ENCODE measurements at places on chromosomes 2 and 18. TPM values are rescaled to one million over a fixed set of nuclear protein-coding genes. Genes with fewer than 3 reads are reported as not detected.

DNA sequence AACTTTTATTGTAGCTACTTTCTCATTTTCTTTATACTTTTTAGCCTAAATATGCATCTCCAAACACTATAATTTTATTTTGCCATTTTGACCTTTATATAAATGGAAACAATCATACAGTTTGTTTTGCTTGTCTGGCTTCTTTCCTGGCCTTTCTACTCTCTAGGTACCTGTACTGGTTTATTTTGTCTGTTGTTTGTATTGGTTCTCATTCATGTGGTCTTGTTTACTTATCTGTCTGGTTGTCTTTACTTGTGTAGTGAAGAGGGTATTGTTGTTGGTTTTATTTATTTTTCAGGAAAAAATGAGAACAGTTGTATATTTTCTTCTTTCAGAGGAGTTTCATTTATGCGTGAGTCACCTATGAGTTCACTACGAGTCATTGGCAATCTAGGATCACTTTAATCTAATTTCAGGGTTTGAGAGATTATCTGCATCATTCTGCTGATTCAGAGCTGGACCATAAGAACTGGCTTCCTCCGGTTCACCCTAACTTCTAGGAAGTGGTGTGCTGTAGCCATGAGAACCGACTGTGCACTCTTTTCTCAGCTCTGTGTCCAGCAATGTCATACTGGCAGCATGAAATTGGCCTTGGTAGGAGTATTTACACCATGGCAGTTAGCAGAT lies 33.1 kb upstream of the HDAC4 start:
- DNase-seq = no peak

GPAT2 gene
- total RNA-seq = 0.98 TPM

SPP2 gene
- not detected for total RNA-seq

DNA sequence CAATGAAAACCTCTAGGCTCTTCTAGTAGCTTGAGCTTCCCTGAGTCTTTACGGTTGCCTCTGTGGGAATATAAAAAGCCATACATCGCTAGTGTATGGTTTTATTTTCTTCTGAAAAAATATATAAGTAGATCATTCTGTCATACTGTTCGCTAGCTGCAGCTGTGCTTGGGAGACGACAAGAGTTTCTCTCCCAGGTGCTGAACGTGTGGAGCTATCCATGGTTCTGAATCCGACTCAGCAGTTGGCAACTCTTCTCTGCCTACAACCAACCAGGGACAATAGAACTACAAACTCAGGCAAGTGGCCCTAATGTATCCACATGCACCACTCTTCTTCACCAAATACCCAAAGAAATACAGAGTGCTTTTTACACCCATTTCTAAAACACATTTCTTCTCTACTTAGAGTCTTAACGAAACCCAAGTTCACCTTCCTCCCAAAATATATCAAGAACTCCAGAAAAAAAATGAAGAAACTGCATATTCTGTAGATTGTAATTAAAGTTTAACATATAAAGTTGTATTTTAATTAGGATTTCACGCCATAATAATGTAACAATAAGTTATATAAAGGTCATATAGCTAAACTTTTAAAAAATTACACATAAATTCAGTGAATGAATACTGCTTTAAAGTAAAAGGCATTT lies 2.2 kb upstream of the KCNH7 start:
- DNase-seq = no peak

ANTXR1 gene
- total RNA-seq = not detected

DNA sequence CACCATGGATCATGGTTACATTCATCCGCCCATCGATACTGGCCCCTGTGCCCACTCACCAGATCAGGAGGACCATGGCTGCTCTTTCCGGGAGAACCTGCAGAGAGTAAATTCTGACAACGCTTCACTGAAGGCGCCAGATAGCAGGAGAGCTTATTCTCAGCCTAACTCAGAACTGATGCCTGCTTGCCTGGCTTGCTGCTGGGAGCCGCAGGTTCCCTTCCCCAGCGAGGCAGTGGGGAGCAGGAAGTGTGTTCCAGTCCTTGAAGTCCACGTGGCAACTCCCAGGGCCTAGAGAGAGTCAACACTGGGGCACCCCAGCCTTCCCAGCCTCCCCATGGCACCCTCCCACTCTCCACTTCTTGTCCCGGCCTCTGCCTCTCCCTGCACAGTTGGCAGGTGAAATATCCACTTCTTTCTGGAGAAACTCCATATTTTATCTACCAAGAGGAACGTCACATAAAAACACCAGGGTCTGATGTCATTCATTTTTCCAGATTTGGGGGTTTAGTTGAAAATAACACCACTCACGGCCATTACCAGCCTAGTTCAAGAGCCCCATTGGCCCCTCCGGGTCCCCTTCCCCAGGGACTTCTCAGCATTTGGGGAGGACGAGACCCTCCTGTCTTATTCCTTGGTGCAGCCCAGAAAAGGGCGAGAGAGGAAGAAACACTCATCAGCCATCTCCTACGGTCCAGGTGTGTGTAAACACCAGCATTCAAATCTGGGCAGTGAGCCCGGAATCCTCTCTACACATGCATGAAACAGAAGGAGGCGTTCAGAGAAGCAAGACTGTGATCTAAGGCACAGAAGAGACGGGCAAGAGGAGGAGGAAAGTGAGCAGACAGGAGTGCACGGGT lies 3.5 kb upstream of the TUBB6 start:
- DNase-seq = no peak

DNA sequence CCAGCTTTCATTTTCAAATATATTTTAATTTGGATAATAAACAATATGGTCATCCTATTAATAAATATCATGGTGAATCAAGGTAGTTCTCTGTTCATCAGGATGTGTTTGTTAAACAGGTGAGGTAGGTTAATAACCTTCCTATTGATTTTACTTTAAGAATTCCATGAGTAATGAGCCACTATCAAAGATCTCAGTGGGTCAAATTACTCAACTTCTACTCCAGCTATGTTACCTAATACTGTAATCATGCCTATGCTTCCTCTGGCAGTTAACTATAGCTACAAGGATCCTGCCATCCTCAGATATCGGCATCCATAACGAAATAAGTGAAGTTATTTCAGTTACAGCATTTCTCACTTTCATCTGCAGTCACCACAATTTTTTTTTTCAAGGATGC lies 289.6 kb upstream of the SLC8A1 start:
- no peak for DNase-seq

DNA sequence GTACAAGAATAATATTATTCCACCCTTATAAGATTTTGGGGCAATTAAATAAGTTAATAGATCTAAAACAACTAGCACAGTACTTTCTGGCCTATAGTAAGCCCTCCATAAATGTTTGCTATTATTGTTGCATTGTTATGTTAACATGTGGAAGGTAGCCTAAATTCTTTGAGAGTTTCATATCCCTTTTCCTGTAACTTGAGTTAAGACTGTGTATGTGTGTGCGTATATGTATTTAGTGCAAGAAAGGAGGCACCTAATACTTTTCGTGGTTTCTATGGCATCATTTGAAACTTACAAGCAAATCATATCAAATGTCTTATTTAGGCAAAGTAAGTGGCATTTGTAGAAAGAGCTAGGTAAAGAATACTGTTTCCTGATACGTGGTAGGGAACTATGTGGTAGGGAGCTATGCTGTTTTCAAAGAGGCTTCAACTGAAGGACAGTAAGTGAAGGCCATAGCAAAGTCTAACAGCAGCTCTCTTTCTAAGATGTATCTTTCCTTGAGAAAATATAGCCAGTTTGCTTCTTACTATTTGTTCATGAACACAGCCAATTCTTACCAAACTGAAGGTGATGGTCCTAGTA lies 36.8 kb upstream of the C2orf74 start:
- DNase-seq = no peak

GRCh38 chr2:240818293-240819125 lies 1.5 kb downstream of the KIF1A start:
- DNase-seq = no peak

DNA sequence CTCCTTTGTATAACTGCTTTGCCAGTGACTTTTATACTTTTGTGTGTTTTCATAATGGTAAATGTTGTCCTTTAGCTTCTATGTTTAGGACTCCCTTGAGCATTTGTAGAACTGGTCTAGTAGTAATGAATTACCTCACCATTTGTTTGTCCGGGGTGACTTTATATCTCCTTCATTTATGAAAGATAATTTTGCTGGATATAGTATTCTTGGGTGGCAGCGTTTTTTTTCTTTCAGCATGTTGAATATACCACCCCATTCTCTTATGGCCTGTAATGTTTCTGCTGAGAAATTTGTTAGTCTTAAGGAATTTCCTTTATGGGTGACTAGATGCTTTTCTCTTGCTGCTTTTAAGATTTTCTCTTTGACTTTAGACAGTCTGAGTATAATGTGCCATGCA lies 56.0 kb downstream of the GPC1 start:
- DNase-seq = no peak

DNA sequence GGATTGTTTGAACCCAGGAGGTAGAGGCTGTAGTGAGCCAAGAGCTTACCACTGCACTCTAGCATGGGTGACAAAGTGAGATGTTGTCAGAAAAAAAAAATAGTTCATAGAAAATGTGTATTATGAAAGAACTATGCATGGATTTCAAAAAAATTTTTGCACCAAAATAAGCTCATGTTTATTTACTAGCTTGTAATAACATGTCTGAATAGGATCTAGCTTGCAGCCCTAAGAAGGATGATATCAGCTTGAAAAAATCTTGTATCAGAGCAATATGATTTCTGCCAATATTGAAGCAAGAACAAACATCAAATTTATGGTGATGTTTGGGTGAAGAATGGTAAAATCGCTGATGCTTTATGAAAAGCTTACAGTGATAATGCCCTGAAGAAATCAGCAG lies 97.0 kb upstream of the RFX8 start:
- no peak for DNase-seq

PRSS56 gene
- not detected for total RNA-seq

GRCh38 chr2:66202586-66202985 lies 232.3 kb upstream of the MEIS1 start:
- DNase-seq = no peak

DNA sequence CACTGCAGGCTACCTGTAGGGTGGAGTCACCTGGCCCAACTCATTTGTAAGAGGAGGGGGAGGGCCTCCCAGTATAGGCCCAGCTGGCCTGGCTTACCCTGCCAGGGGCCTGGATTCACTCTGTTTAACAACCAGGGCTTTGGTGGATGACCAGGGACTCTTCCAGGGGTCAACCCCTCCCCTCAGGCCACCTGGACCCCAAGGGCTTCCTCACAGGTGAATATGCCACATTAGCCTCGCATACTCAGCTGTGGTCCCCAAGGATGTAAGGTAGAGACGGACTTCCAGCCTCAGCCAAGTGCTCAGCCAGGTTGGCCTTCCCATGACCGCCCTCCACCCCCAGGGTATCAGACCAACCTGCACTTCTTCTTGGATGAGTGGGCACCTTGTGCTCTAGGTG lies 8.8 kb upstream of the SH3RF3 start:
- no peak for DNase-seq

RMDN2 gene
- total RNA-seq = 3.4 TPM

C2orf80 gene
- not detected for total RNA-seq

DNA sequence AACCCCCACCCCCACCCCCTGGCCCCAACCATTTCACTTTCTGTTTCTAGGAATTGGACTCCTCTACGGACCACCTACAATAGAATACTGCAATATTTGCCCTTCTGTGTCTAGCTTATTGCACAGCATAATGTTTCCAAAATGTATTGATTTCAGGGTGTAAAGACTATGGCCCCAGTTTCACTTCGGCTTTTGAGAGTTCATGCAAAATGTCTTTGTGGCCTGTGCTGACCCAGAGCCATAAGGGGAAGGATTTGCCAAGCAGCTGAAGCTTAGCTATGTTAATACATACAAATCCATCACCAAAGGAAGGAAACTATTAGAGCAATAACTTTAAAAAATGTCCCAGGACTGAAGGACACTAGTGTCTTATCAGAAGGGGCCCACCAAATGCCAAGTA lies 11.2 kb upstream of the ATP9B start:
- no peak for DNase-seq

DNA sequence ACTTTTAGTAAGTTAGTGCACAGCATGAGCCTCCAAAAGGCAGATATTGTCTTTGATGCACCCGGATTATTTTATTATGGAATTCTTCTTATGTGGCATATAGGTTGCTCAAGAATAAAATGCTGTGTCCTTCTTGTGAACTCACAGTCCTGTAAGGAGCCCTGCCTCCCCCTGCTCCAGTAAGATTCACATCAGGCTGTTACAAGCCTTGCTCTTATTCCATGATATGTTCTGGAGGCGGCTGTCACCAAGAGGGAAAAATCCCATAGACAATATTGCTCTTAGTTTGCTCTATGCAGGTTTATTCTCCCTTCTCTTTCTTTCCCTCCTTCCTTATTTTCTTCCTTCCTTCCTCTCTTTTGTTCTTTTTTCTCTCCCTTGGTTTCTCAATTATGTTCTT lies 182.3 kb downstream of the MYT1L start:
- DNase-seq = no peak

HNMT gene
- total RNA-seq = not detected

PRADC1 gene
- total RNA-seq = 2.4 TPM

IL1R1 gene
- total RNA-seq = 0.06 TPM

DNA sequence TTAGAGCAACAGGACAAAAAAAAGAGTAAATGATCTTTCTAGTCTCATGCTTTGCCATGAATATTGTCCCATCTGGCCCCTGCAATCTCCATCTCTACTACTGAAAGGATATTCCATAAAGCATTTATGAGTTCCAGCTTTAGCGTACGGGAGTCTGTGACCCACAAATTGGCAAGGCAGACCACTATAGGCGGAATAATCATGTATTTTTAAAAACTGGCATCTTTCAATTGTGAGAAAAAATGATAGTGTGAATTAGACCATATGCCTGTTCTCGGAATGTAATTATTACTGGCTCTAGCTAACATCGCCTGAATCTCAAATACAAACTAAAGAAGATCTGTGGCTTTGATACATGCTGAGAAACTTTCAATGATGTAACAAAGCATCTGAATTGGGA lies 738.1 kb upstream of the NXPH2 start:
- no peak for DNase-seq

DNA sequence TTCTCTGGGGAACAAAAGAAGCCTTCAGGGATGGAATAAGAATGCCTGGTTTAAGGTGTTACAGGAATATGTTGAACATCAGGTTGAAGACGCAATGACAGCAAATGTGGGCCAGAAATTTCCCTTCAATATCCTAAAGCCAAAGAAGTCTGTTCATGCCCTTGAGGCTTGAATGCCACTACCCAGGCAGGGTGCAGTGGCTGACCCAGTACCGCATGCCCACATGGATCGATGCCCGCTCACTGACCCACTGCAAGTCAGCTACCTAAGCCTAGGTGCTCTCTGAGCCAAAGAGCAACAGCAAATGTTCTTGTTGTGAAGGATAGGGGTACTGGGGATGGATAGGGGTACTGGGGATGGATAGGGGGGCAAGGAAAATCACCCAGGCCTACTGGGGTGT lies 58.2 kb downstream of the GNAL start:
- no peak for DNase-seq

- no peak for DNase-seq
Observed at GRCh38 chr18:54232485-54233227, 8.2 kb upstream of the MBD2 start.
